ENCODE measurements at places on chromosomes 4 and X.
A peak's percentile ranks its signal among the peaks of the same experiment; 100 is the strongest.

- DNase-seq, result no peak
Measured at GRCh38 chr4:52299120-52299519, 248.0 kb downstream of the SPATA18 start.

- no peak for DNase-seq
Measured at GRCh38 chrX:23978491-23978890, 48.5 kb downstream of the KLHL15 start.

- DNase-seq, result no peak
Measured at GRCh38 chr4:18571301-18571761, 549.8 kb upstream of the LCORL start.

DNA sequence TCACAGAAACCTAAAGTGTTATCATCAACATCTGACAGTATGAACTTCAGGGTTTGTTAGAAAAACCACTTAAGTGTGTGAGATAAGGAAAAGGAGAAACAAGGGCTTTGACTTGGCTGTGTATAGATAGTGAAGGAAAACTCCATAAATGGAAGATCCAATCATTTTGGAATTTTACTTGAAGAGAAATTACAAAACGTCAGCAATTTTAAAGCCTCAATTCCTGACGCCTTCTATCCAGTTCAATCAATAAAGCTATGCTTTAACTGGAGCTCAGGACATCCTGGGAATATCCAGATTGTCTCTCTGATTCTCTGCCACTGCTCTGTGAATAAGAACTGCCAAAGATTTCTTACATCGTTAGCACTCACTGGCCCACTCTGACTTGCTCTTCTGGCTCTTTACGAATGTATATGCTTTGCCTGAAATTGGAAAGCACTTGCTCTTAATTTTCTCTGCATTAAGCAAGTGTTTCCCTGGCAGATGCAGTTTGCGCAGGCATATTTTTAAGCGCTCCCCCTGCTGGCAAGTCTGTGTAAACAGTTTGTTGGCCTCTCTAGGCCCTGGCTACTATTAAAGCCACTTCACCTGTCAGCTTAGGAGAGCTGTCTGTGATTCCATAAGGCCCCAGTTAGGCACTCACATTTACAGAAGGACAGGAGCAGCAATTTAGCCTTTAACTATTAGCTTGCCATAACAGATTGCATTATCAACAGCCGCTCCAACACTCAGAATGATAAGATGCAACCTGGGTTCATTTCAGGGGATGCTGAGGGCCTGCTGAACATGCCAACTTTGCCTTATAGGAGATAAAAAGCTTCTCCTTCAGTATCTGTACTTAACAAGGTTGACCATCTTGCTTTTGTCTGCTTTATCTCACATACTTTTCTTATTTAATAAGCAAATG lies 251.4 kb upstream of the DDX53 start:
- DNase-seq, result peak; percentile 49

GRCh38 chrX:72540318-72540717 lies 32.3 kb downstream of the HDAC8 start:
- DNase-seq, result peak; percentile 25

- DNase-seq, result no peak
Measured at GRCh38 chr4:120065974-120066516, 603 bp downstream of the MAD2L1 start.

GRCh38 chrX:109856974-109857373 lies 123.9 kb upstream of the ACSL4 start:
- DNase-seq, result peak; percentile 46

DNA sequence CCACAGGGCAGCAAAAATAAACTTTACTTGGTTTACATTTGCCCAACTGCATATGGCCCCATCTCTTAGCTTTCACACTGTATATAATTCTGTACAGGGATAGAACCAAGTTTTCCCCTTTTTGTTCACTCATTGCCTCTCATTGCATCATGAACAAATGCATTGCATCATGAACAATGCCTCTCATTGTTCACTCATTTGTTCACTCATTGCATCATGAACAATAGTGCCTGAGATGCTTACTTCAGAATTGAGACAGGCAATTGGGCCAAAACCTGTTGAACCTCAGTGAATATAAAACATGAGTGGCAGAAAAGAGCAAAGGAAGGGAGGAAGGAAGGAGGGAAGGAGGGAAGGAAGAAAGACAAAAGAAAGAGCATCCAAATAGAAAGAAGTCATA lies 98.2 kb downstream of the SOWAHB start:
- no peak for DNase-seq

- DNase-seq, result peak; percentile 38
Measured at GRCh38 chr4:47553329-47554125, 68.5 kb downstream of the ATP10D start.

All from kidney tubule cell (primary cell).